ENCODE measurements at places on chromosomes 16 and 17. TPM values are rescaled to one million over a fixed set of nuclear protein-coding genes. Genes with fewer than 3 reads are reported as not detected.

- DNase-seq, result no peak
Observed at GRCh38 chr17:1621273-1621954, 7.2 kb downstream of the SLC43A2 start.

PYCARD gene
- total RNA-seq, result 2.5 TPM

MPDU1 gene
- 48.8 TPM for total RNA-seq

CHD9NB gene
- total RNA-seq, result 0.19 TPM

- DNase-seq, result no peak
Observed at GRCh38 chr17:78893684-78894083, 9.3 kb downstream of the CEP295NL start.

Measured in activated naive CD4-positive, alpha-beta T cell treated with anti-CD3 and anti-CD28 coated beads for 36 hours (primary cell).